ENCODE measurements at places on chromosomes 2 and 18. TPM values are rescaled to one million over a fixed set of nuclear protein-coding genes. Genes with fewer than 3 reads are reported as not detected.

The ZNF514 gene
- total RNA-seq = 25.4 TPM

The C2orf66 gene
- total RNA-seq = not detected

The PID1 gene
- total RNA-seq = 17.1 TPM

The WDCP gene
- total RNA-seq = 8.4 TPM

The TNP1 gene
- total RNA-seq = not detected

GRCh38 chr2:107529146-107529545, 297.5 kb upstream of the RGPD4 start:
- DNase-seq = no peak

GRCh38 chr2:69306393-69306821, 80.6 kb downstream of the GFPT1 start:
- no peak for DNase-seq

GRCh38 chr2:173021939-173022371, 53.7 kb upstream of the MAP3K20 start:
- no peak for DNase-seq

- DNase-seq = no peak
Measured at GRCh38 chr2:68387408-68388350, 22.6 kb downstream of the PLEK start.

GRCh38 chr2:70888366-70888922, 47.3 kb upstream of the ATP6V1B1 start:
- no peak for DNase-seq

GRCh38 chr18:22817844-22818243, 115.3 kb upstream of the RBBP8 start:
- DNase-seq = no peak

DNA sequence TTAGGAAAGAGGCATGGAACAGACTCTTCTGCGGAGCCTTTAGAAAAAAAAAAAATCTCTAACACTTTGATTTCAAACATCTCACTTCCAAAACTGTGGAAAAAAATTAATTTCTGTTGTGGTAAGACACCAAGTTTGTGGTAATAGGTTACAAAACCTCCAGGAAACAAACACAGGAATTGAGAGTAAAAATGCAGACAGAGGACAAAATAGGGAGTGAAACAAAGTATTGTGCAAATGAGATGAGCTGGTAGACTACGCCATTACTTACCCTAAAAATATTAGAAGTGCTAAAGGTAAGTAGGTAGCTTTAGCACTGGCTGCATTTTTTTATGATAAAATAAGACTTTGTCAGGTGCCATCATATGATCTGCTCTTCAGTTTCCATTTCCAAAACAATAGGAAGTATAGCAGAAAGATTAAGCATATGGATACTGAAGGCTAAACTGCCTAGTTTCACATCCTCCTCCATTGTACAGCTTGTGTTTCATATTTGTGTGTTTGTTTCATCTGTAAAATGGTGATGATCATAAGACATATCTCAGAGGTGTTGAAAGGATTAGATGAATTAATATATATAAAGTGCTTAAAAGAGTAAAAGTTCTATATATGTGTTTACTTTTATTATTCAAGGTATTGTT, 309.2 kb downstream of the NR4A2 start:
- no peak for DNase-seq

- no peak for DNase-seq
Measured at GRCh38 chr2:130370490-130370889, 14.6 kb downstream of the PTPN18 start.

DNA sequence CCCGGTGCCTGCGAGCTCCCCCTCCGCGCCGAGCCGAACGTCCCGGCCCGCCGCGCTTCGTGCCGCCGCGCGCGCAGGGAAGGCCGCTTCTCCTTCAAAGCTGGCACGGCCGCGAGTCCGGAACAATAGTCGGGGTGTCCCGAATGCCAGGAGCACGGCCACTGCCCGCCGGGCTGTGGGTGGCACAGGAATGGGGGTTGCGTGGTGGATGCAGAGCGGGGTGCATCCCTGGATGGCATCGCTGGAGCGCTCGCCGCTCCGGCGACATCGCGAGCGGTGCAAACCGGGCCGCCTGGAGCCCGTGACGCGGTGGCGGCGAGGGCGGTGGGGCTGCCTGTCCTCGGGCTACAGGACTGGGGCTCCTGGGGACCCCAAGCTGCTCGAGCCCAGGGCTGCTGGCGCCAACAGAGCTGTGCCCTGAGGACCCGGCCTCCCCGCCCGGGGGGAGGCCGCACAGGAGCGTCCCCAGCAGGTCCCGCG, 1.1 kb upstream of the SATB2 start:
- no peak for DNase-seq
